ENCODE measurements at places on chromosomes 5 and 9. TPM values are rescaled to one million over a fixed set of nuclear protein-coding genes. Genes with fewer than 3 reads are reported as not detected.

DNA sequence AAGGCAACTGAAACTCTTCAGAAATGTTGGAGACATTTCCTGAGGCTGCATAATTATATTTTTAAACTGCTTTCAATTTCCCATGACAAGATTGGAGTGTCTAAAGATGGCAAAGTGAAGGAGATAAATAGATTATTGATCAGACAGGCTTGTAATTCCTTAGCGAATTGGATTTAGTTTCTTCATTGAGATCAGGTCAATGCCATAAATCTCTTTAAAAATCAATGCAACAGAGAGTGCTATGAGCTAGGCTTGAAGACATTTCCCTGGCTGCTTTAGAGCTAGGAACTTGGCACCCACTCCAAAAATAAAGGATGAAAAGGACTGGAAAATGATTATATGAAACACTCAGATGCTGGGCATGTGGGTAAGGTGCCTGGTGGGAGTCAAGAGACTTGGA lies 828.4 kb downstream of the TLR4 start:
- H3K4me3 ChIP-seq = no peak overlapping the region
- DNase-seq = no peak
- H3K27ac ChIP-seq = no peak overlapping the region
- no peaks in the 10 kb centered on the region for H3K27me3 ChIP-seq
- no peaks in the 10 kb centered on the region for H3K36me3 ChIP-seq

DNA sequence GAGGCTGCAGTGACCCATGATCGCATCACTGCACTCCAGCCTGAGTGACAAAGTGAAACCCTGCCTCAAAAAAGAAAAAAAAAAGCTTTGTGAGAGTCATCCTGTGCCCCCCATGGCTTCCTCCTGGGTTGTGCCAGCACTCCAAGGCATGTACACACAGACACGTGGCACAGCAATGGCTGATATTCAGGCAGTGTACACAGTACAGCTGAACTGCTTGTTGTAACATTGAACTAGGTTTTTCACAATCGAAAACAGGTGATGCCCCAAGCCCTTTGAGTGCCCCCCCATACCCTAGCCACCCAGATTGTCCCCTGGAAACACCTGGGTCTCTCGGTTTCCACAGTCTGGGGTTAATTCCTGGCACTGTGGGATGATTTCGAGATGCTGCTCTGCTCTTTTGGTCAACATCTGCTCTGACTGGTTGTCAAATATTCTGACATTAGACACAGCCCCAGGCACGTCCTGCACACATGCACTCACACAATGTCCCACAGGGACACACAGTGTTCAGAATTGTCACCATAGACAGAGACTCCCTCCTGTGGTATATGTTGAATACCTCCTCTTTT lies 9.2 kb downstream of the SPINK4 start:
- no peaks in the 10 kb centered on the region for H3K36me3 ChIP-seq
- no peak overlapping the region for H3K4me3 ChIP-seq
- H3K27me3 ChIP-seq = no peaks in the 10 kb centered on the region
- DNase-seq = no peak

Gene EHMT1
- 79.4 TPM for total RNA-seq

DNA sequence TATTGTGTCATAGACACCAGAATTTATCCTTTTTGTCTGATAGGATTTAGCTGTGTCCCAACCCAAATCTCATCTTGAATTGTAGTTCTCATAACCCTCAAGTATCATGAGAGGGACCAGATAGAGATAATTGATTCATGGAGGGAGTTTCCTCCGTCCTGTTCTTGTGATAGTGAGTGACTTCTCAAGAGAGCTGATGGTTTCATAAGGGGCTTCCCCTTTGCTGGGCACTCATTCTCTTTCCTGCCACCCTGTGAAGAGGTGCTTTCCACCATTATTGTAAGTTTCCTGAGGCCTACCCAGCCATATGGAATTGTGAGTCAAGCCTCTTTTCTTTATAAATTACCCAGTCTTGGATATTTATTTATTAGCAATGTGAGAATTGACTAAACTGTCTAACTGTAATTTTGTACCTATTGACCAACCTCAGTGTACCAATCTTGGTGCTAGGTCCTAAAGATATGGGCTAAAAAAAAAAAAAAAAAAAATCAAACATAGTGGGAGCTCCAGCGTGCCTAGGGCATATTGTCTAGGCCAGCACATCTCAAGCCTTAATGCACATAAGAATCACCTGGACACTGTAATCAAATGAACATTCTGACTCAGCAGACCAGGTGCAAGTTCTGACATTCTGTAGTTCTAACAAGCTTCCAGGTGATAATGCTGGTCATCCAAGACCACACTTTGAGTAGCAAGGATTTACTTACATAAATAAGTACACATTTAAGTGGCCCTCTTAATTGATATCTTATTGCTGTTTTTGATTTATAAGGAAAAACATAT lies 30.5 kb downstream of the ST8SIA4 start:
- H3K4me3 ChIP-seq = no peak overlapping the region
- no peaks in the 10 kb centered on the region for H3K27me3 ChIP-seq
- no peaks in the 10 kb centered on the region for H3K36me3 ChIP-seq
- DNase-seq = no peak
- H3K27ac ChIP-seq = no peak overlapping the region

DNA sequence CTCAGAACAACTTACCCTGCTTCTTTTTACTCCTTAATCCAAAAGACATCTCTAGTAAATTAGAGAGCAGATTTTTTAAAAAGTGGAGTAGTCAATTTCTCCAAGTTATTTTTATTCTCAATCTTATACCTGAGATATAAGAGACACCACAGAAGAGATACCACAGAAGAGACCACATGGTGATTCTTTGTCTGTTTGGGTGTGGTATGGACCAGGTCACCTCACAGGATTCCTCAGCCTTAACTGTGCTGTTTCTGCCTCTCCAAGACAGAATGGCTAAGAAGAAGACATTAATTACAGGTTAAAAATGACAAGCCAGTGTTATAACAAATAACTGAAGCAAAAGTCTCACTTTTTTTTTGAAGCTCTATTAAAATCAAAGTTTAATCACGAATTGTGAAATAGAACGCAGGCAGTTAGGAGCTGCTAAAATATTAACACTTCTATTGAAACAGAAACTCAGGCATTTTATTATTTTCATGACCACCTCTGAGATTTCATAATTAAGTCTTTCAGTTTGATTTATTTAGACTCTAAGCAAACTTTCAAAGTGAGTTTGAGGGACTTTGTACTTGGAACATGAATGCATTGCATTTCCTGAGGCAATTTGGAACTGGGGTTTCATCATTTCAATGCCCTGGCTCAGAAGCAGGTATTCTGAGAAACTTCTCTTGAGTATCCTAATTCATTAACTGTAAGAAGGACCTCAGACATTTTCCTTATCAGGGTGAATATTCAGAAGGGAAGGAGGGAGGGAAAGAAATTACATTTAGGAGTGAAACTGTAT lies 280.7 kb downstream of the KCTD16 start:
- H3K36me3 ChIP-seq = no peaks in the 10 kb centered on the region
- H3K4me3 ChIP-seq = no peak overlapping the region
- no peaks in the 10 kb centered on the region for H3K4me1 ChIP-seq

- H3K27ac ChIP-seq = peak overlapping the region; percentile 77
- no peak for DNase-seq
- H3K4me3 ChIP-seq = no peak overlapping the region
- H3K27me3 ChIP-seq = no peaks in the 10 kb centered on the region
Measured at GRCh38 chr5:132103969-132104391, 30.4 kb downstream of the CSF2 start.

Gene DMRT3
- total RNA-seq = not detected

Gene SPAG8
- 34.0 TPM for total RNA-seq

DNA sequence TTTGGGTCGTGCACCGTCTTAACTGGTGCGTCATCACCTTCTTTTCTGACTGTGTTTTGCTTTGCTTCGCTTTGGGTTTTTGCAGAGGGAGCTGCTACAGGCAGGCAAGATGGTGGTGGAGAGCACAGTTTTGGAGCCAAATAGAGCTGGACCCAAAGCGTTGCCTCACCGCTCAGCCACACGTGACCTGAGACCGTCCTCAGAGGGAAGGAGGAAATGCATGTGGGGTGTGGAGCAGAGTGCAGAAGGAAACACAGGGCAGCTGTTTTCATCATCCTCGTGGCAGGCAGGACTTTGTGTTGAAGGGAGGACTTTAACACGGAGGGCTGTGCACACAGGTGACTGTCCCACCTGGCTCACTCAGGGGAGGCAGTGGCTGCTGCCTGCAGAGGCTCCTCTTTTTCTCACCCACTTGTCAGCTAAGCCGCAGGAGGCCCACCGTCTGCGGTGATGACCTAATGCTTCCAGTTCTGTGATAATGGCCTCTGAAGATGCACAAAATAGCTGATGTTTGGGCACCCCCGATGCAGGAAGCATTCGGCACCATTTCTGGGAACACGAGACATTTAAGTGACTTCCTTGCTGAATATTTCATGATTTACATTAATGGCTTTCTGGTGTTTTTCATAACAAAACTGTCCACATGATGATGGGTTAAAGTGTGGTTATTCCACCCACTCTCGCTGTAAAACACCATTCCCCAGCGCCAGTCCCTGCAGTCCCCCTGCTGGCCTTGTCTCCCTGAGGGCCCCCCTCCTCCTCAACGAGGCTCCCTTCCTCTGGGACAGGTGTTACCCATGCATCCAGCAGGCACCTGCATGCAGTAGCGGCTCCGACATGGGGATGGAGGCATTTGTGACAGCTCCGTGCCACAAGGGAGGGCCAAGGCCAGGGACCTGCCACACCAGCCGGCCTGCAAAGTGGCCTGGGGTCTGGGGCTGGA lies 12.4 kb upstream of the UBAC1 start:
- no peak overlapping the region for H3K27ac ChIP-seq
- H3K4me3 ChIP-seq = no peak overlapping the region
- peak; percentile 40 for DNase-seq
- H3K4me1 ChIP-seq = peaks cover 25% of the 10 kb centered on the region
- H3K27me3 ChIP-seq = no peaks in the 10 kb centered on the region
- no peaks in the 10 kb centered on the region for H3K36me3 ChIP-seq

Gene PCDHGB7
- total RNA-seq = 22.5 TPM

- H3K4me3 ChIP-seq = no peak overlapping the region
- H3K27me3 ChIP-seq = no peaks in the 10 kb centered on the region
- peaks cover 33% of the 10 kb centered on the region for H3K4me1 ChIP-seq
- no peak overlapping the region for H3K27ac ChIP-seq
- H3K36me3 ChIP-seq = no peaks in the 10 kb centered on the region
- peak; percentile 53 for DNase-seq
Measured at GRCh38 chr9:128150594-128151308, 1.5 kb downstream of the LCN2 start.

Gene FOXD4L6
- total RNA-seq = not detected

GRCh38 chr5:72459089-72459661 lies 48.0 kb downstream of the ZNF366 start:
- H3K36me3 ChIP-seq = peaks cover 23% of the 10 kb centered on the region
- no peaks in the 10 kb centered on the region for H3K27me3 ChIP-seq
- no peak for DNase-seq
- peak overlapping the region; percentile 1 for H3K27ac ChIP-seq
- peaks cover 9% of the 10 kb centered on the region for H3K4me1 ChIP-seq

DNA sequence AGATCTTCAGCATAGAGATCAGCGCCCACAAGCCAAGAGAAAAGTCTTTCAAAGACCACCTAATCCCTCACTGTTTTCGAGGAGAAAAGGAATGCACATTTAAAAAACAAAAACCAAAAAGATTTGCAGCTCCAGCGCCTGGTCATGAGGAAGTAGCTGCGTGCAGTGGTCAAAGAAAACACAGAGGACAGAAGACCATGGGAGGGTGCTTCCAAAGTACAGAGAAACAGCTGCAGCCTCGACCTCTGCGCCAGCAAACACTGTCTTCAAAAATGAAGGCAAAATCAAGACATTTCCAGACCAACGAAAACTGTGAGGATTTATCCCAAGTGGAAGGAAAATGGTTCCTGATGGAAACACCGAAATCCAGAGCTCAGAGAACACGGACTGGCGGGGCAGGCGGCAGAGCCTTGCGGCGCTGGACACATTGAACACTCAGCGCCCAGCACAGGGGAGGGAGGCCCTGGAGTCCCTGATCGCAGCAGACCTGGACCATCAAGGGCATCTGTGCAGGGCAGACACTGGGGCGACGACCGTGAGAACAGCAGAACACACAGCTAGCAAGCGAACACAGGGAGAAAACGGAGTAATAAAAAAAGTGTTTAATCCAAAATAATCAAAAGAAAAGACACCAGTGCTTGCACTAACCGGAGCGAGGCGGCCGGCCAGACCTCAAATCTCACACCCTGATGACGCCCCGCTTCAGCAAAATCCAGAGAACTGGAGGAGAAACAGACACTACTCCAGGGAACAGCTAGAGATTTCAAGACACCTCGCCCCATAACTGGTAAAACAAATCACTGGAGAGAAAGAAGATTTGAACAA lies 12.6 kb upstream of the SLC12A7 start:
- peak overlapping the region; percentile 2 for H3K27ac ChIP-seq
- peaks cover 11% of the 10 kb centered on the region for H3K4me1 ChIP-seq
- H3K27me3 ChIP-seq = no peaks in the 10 kb centered on the region
- no peak for DNase-seq

DNA sequence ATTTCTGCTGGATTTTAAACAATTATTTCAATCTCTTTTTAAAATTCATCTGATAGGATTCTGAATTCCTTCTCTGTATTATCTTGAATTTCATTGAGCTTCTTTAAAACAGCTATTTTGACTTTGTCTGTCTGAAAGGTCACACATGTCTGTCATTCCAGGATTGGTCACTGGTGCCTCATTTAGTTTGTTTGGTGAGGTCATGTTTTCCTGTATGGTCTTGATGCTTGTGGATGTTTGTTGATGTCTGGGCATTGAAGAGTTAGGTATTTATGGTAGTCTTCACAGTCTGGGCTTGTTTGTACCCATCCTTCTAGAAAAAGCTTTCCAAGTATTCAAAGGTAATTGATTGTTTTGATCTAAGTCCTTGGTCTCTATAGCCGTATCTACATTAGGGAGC lies 39.1 kb downstream of the DENND4C start:
- no peak for DNase-seq
- H3K4me3 ChIP-seq = no peak overlapping the region
- H3K36me3 ChIP-seq = no peaks in the 10 kb centered on the region
- H3K27ac ChIP-seq = no peak overlapping the region
- H3K27me3 ChIP-seq = no peaks in the 10 kb centered on the region
- peaks cover 7% of the 10 kb centered on the region for H3K4me1 ChIP-seq

GRCh38 chr5:168404365-168404764 lies 81.9 kb upstream of the RARS1 start:
- no peaks in the 10 kb centered on the region for H3K27me3 ChIP-seq
- H3K4me1 ChIP-seq = peaks cover 3% of the 10 kb centered on the region
- H3K27ac ChIP-seq = no peak overlapping the region

Gene CDH18
- total RNA-seq = not detected

- no peaks in the 10 kb centered on the region for H3K27me3 ChIP-seq
- DNase-seq = no peak
- H3K4me3 ChIP-seq = no peak overlapping the region
- H3K27ac ChIP-seq = no peak overlapping the region
Measured at GRCh38 chr5:159083548-159084452, 15.9 kb downstream of the EBF1 start.

DNA sequence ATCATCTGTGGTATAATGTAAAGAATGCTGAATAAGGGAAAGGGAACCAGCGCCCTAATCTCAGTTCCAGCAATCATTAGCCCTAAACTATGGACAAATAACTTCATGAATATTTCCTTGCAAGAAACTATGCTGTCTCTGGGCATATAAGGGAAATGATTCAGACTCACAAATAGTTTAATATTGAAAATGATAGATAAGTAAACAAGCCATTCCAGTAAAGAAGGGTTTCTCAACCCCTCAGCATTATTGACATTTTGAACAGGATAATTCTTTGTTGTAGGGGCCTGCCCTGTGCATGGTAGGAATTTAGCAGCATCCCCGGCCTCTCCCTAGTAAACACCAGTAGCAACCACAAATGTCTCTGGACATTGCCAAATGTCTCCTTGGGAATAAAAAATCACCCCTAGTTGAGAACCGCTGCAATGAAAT lies 23.8 kb downstream of the C5 start:
- H3K27me3 ChIP-seq = no peaks in the 10 kb centered on the region
- no peaks in the 10 kb centered on the region for H3K4me1 ChIP-seq
- H3K4me3 ChIP-seq = no peak overlapping the region
- no peak overlapping the region for H3K27ac ChIP-seq
- no peaks in the 10 kb centered on the region for H3K36me3 ChIP-seq
- DNase-seq = no peak

Gene KCNIP1
- not detected for total RNA-seq

Gene PCDHA6
- 0.44 TPM for total RNA-seq

Gene SHROOM1
- 18.6 TPM for total RNA-seq

Data from upper lobe of left lung (tissue), 6 donors.